ENCODE measurements at places on chromosomes 7 and 10.

GRCh38 chr10:98309366-98310355 lies 41.7 kb upstream of the LOXL4 start:
- DNase-seq: peak; percentile 54

DNA sequence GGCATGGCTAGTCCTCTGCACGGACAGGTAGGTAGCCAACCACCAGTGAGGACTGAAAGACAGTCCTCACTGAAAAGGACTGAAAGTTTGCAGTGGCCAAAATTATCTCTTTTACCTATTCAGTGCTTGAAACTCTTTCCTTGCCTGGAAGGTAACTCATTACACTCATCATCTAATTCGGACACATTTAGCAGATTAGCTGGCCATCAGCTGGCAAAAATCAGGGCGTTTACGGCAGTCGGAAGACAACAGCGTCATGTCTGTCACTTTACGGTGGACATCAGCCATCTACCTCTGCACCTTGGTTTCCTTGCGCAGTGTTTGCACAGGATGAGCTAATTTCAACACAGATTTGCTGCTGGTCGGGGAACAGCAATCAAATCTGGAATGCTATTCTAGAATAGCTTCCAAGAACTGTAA lies 740 bp downstream of the ANXA7 start:
- DNase-seq: no peak

DNA sequence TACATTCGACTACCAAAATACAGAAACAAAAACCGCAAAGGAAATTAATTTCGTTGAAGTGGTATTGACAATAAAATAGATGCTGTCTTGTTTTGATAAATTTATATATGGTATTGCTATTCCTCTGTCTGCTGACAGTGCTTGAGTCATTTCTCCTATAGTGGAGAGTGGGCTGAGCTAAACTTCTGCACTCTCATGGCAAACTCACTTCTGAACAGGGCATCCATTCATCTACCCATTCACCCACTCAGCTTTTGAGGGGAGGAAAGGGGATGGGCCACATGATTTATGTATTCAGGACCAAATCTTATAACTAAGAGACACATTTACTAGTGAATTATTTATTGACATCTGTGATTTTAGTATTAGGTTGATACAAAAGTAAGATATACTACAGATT lies 137.6 kb upstream of the PLXNA4 start:
- no peak for DNase-seq

DNA sequence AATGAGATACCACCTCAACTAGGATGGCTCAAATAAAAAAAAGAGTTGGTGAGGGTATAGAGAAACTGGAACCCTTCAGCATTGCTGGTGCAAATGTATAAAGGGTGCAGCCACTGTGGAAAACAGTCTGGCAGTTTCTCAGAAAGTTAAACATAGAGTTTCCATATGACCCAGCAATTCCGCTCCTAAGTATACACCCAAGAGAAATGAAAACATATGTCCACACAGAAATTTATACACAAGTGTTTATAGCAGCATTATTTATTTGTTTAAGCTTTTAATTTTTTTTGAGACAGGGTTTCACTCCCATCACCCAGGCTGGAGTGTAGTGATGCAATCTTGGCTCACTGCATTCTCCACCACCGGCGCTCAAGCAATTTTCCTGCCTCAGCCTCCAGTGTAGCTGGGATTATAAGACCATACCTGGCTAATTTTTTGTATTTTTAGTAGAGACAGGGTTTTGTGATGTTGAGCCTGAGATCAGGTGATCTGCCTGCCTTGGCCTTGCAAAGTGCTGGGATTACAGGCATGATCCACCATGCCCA lies 118.2 kb upstream of the KIF5B start:
- no peak for DNase-seq

DNA sequence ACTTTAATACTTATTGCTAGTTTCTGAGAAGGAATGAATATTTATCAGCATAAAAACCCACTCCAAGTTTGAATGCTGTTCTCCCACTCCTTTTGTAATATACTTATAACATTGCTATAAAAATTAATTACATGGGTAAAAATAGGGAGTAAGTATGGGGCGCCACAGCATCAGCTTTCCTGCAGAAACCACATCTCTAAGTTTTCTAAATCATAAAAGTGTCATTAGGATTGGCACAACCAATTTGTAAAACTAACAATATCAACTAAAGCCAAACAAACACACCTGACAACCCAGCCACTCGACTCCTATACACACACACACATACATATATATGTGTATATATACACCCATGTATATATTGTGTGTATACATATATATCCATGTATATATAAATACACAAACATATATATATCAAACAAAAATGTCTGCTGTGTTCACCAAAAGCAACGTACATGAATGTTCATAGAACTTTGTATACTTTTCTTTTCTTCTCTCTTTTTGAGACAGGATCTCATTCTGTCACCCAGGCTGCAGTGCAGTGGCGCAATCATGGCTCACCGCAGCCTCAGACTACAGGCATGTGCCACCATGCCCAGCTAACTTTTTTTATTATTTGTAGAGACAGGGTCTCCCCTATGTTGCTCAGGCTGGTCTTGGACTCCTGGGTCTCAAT lies 14.8 kb upstream of the LRRC17 start:
- no peak for DNase-seq

GRCh38 chr10:88045096-88045495 lies 181.7 kb downstream of the PTEN start:
- DNase-seq: no peak

- no peak for DNase-seq
Observed at GRCh38 chr7:35617041-35617440, 77.9 kb downstream of the HERPUD2 start.

DNA sequence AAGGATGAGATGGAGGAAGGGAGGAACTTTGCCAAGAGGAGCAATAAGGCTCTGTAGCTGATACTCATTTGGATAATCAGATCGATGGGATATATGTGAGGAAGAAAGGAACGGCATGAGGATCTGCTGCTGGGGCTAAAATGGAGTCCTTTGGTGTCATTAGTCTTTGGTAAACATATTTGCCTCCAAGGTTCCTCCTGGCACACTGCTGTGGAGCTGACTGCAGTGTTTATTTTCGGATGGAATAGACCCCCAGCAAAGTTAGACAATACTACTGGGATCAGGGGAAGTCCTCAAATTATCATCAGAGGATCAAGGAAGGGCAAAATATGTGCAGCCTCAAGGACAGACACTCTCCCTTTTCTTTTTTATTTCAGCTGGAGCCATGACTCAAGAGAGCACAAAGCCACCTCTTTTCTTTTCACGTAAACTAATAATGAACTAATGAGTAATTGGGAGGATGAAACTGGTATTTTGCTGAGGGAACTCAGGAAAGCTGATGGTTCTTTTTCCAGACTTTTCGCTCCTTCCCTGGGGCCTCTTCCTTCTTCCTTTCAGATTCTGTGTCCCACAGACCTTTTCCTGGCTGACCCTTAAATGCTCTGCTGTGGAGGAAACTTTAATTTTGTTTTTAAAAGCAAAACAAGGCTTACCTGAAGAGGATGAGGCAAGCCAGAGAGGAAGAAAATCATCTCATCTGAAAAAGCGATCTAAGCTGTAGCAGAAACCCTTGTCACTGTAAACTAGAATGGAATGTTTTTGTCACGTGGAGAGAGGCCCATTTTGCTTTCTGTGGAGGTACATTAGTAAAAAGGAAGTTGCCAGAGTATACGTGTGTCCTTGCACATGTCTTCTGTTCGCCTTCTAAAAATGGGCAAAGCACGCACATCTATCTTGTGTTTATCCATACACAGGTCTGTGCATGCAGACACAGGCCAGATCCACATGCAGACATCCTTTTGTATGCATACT lies 33.3 kb downstream of the LRMDA start:
- DNase-seq: no peak

DNA sequence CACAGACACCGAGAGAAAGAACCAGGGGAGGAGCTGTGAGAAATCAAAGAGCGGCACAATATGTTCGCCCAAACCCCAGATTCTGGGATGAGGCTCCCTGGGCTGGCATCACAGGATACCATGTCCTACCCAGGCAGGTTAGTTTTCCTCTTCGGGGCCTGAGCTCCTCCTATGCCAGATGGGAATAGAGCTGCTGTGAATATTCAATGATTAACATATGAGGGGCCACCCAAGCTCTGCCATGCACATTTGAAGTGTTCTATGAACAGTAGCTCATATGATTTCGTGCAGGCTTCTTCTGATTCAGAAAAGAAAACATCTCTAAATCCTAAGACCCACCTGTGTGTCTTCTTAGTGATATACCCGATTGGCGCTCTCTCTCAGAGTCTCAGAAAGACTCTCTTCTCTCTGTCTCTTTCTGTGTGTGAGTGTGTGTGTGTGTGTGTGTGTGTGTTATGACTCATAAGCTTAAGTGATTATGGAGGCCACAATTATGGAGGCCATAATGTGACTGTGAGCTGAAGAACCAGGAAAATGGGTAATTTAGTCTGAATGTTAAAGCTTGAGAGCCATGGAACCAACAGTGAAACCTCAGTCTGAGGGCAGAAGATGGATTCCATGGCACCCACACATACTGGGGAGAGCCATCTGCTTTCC lies 220.5 kb downstream of the KLF6 start:
- DNase-seq: no peak

DNA sequence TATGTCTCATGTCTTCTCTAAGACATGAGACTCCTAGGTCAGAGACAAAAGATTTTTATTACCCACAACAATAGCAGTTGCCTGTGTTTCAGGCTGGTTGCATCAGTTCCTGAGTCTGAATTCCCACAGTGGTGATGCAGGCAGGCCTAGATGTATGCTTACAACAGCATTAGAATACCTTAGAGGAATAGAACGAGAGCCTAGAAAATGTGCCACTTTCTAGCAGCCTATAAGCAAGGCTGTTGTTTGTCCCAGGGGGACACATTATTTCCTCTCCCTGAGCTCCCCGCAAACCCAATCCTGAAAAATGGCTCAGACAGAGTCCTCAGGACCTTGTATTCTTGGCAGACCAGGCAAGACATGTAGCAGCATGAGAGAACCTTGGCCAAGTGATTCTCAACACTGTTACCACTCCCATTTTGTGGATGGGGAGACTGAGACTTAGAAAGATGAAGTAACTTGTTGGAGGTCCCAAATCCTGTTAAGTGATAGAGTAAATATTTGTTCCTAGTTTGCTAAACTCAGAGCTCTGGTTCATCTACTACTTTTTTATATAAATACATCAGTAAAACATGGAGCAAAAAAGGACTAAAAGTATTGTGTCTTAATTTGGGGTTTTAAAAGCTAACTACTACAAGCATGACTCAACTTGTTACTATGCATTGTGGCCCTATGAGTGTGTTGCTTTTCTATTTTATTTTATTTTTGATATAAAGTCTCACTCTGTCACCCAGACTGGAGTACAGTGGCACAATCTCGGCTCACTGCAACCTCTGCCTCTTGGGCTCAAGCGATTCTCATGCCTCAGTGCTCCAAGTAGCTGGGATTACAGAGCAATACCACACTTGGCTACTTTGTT lies 14.2 kb downstream of the VTI1A start:
- DNase-seq: no peak

DNA sequence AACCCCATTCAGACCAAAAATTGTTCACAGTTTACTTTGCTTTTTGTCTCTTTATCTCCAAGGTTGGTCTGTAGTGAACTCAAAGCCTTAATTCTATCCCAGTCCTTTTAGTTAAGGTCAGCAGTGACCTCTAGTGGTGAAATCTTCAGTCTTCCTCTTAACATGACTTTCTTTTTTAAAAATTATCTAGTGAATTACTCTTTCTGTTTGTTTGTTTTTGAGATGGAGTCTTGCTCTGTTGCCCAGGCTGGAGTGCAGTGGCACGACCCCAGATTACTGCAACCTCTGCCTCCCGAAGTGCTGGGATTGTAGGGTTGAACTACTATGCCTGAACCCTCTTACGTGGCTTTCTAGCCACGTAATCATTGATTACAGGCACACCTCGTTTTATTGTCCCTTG lies 25.0 kb downstream of the ZNF487 start:
- peak; percentile 60 for DNase-seq

DNA sequence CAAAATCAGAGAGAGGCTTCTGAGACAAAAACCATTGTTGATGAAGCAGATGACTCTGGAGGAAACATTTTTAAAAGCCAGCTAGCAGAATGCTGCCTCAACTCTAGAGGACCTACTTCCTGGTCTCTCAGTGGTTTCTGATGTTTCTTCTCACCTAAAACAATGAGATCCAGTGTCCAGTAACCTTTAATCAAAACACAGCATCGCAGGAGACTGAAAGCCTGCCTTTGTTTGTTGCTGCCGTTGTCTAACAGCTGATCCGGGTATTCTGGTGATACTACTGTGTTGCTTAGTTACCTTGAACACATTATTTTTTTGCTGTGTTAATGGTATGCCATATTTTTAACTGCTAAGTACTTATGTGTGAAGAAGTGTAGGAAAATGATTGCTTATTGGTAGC lies 70.9 kb downstream of the WIPF3 start:
- DNase-seq: no peak

DNA sequence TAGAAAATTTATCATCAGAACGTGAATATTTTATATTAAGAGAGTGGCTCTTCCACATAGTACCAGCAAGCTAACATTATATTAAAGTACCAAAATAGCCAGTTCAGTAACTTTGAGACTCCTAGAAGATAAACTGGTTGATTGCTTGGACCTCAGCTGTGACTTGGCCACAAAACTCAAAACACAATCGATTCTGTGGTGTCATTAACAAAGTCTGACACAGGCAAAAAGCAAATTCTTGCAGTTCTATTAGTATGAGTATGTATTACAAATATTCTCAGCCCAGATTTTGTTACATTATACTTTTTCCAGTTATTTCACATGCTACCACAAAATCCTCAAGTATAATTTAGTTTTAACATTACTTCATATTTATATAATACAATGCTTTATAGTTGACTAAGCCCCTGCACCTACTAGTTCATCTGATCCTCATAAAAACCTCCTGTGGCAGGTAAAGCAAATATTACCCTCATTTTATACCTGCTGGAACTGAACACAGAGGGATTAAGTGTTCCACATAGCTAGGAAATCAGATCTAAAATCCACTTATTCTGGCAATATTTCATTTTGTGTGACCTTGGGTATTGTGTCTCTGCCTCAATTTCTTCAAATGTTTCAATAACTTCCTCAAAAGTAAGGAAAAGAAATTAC lies 279.9 kb upstream of the MKLN1 start:
- no peak for DNase-seq

- no peak for DNase-seq
Observed at GRCh38 chr7:28586736-28587135, 174.4 kb downstream of the CREB5 start.

DNA sequence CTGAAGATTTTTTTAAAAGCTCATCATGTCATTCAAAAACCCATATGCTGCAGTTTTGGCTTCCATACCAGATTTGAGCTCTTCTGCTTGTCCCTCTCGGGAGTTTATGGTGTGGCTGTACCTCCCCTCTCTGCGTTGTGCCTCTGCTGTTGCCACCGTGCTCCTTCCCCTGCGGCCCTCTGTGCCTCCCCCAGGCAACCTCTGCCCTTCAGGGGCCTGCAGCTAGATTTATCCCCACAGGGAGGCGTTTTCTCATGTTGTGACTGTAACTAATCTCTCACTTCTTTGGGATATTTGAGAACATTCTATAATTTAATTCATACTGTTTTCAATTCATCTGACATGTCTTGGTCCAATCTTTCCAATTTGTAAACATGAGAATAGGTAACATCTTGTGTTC lies 52.7 kb downstream of the TASOR2 start:
- no peak for DNase-seq

- no peak for DNase-seq
Observed at GRCh38 chr7:42478717-42479116, 241.7 kb upstream of the GLI3 start.

GRCh38 chr7:8710124-8710523 lies 276.7 kb downstream of the NXPH1 start:
- DNase-seq: no peak

Measured in amniotic stem cell (primary cell).